ENCODE measurements at places on chromosomes 5 and 9.

DNA sequence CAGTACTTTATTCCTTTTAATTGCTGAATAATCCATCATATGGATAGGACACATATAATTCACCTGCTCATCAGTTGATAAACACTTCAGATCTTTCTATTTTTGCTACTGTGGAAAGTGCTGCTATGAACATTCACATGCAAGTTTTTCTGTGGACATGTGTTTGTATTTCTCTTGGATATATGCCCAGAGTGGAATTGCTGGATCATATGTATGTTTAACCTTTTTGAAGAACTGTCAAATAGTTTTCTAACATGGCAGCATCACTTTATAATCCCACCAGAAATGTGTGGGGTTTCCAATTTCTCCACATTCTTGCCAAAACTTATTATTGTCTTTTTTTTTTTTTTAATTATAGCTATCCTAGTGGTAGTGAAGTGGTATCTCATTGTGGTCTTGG is 15.1 kb downstream of the CARTPT start:
- DNase-seq, result no peak

DNA sequence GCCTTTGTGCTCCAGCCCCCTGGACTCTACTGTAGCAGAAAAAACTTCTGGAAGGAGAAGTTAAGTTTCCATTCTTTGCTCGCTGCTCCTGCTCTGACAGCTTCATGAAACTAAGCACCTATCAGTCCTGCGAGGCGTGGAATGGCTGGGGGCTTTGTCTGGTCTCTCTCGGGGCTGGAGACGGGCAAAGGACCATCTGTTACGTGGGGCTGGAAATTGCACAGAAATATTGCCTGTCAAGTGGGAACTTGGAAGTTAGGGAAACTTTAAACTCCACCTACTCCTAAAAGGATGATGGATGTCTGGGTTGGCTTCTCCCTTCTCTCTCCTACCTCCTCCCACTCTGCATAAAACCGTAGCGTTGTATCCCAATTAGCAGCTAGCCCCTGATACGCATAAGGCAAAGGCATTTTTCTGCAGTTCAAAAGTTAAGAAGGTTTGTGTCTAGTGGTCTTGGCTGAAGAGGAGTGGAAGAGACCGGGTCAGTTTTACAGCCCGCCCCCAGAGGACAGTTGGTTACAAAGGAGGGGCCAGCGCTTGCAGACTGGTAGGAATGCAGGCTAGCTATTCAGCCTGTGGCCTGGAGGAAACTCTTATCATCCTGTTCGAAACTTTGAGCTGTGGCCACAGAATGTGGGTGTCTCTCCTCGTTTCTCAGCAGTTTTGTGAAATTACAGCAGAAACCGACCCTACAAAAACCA is 1.3 kb downstream of the FBXL7 start:
- DNase-seq, result no peak

DNA sequence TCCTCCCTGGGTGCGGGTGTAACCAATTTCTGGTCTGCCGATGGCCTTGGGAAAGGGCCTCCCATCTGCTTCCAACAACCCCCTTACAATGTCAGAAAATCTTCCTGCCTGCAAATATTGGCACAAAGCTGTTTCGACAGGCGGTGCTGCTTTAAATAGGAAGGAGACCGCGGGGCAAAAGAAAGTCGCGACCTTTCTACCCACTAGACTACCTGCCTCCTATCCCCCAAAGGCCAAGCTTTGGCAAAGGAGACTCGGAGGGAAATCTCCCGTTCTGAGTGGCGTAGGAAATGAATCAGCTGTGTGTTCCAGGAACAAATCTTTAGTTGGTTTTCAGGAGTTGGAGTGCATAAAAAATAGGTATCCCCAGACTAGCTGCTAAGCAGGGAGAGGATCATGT is 36.8 kb upstream of the NFIB start:
- DNase-seq, result no peak

DNA sequence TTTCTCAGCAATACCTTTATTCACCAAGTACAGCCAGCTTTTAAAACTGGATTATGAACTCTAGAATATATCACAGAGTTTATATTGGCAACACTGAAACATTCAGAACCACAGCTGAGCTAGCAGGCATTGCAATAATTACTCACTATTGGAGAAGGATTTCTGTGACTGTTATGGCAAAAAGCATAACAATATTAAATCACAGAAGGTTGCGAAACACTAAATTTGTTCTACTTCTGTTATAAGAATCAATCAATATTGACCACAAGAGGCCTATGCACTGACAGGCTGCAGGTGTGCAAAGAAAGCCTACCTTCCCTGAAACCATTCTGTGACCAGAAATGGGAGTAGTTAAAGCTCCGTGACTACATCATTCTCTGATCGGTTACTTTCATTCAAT is 59.2 kb downstream of the AP3B1 start:
- no peak for DNase-seq

GRCh38 chr5:62100201-62100600 is 205.8 kb upstream of the KIF2A start:
- no peak for DNase-seq

- DNase-seq, result no peak
Measured at GRCh38 chr9:126558051-126558665, 55.6 kb upstream of the LMX1B start.

DNA sequence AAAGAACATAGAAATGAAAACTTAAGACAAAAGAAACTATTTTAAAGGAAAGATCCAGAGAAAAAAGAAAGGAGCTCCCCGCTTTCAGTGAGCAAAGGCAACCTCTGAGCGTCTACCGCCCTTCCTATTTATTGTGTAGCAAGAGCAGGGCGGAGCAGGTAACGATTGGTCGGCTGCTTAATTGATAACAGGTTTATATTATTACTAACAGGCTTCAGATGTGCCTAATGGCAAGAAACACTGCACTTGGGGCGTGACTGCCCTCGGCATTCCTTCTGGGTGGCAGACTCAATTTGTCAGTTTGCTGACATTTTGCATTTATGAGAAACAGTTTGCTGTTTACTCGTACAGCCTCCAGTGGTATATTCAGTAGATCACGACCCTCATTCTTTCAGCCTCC is 482.7 kb upstream of the C9orf72 start:
- no peak for DNase-seq

GRCh38 chr5:4097199-4097598 is 501.6 kb downstream of the IRX1 start:
- no peak for DNase-seq

DNA sequence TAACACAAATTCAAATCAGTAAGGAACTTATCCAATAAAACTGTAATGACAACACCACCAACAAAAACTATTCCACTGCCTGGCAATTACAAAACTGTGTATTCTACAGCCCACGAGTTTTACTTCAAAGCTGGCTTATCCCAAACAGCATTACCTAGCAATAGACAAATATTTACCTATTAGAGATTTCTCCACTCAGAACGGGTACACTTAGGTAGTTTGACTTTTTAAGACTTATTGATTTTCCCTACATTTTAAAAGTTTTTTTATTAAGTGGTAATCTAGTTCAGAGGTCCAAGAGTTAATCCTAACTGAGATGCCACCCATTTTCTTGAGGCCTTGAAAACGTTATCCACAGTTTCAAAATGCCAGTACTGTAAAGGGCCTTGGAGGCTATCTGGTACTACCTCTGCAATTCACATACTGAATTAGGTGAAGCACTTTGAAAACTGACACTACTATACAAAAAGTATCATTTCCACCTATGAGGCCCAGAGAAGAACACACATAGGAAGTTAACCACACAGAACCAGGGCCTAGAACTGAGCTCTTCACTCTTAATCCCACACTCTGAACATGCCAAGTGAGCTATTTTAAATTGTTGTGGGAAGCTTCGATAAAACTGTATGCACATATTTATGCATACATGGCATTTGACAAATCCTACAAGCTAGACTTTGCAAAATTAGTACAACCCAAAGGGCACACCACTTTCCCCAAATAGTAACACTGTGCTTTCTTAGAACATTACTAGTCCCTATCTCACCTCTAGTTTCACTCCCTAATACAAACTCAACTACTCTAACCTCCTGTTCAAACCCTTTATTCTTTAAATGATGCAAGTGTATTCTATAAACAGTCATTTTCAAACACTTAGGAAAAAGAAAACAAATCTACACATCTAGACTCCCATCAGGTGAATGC is 2.1 kb downstream of the NADK2 start:
- no peak for DNase-seq

- peak; percentile 45 for DNase-seq
Measured at GRCh38 chr9:128007566-128008138, 26.9 kb upstream of the EEIG1 start.

- no peak for DNase-seq
Measured at GRCh38 chr5:172899436-172899835, 59.8 kb upstream of the RPL26L1 start.

All from esophagus squamous epithelium (tissue), 5 donors.